NCI-H1436 (cell line): ENCODE measurements at places on chromosomes 16 and 17.

DNA sequence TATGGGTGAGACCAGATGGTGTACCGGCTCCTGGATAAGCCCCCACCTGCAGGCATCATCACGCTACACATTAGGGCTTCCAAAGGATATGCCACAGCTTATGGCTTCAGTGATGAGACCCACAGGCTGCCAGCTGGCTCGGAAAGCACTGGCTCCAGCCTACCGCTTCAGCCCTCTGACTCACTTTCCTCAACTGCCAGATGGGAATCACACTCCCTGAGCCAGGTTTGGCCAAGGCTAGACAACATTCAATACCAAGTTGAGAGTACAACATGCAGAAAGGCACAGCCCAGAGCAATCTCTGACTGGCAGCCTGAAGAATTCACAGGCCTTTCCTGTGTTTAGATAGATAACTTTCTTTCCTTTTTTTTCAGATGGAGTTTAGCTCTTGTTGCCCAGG lies 10.3 kb downstream of the CENPV start:
- no peak for DNase-seq

- DNase-seq, result no peak
These were observed 2.5 kb upstream of the MAF start for GRCh38 chr16:79603055-79603454.

GRCh38 chr17:80212962-80213642 lies 7.0 kb downstream of the SGSH start:
- DNase-seq, result no peak

- DNase-seq, result no peak
These were observed 36.0 kb downstream of the CLUAP1 start for GRCh38 chr16:3536851-3537250.

DNA sequence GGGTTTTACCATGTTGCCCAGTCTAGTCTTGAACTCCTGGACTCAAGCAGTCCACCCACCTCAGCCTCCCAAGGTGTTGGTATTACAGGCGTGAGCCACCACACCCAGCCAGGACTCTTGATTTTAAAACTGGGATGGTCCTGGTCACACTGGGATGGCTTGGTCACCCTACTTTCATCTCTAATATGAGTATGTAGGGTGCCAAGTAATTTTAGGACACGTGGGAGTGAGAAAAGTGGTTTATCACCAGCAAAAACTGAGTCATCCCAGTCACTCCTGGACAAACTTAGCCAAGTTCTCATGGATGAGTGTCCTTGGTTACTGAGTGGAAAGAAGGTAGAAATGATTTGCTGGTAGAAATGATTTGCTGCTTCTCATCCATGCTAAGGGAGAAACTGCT lies 9.9 kb downstream of the CLEC19A start:
- DNase-seq, result no peak
